ENCODE measurements at places on chromosomes 3 and 15. TPM values are rescaled to one million over a fixed set of nuclear protein-coding genes. Genes with fewer than 3 reads are reported as not detected.

Gene TSC22D2
- total RNA-seq: 13.3 TPM

Gene EPHA6
- total RNA-seq: not detected

Gene LRRC57
- 24.2 TPM for total RNA-seq

Gene THPO
- total RNA-seq: not detected

Gene INAFM2
- total RNA-seq: 16.8 TPM

Gene ISLR
- total RNA-seq: 0.48 TPM

Gene PPP2R3A
- total RNA-seq: 14.3 TPM

Gene GOLGA8H
- 0.34 TPM for total RNA-seq

Gene COLQ
- total RNA-seq: 0.13 TPM

Gene KLHL6
- total RNA-seq: not detected

Gene LRRC34
- 4.1 TPM for total RNA-seq

Gene C3orf20
- not detected for total RNA-seq

Gene PP2D1
- not detected for total RNA-seq

Gene TMEM45A
- 10.5 TPM for total RNA-seq

Gene DLL4
- total RNA-seq: 0.82 TPM

Gene HIGD2B
- total RNA-seq: not detected

Gene GASK1A
- total RNA-seq: 2.3 TPM

Gene IDH2
- total RNA-seq: 79.1 TPM

Gene DCBLD2
- 624 TPM for total RNA-seq

Data from kidney epithelial cell (primary cell).